CD4-positive, alpha-beta T cell treated with Interleukin-1 beta for 1 hour (primary cell): ENCODE measurements at places on chromosomes 6 and 20.

- no peak for DNase-seq
Observed at GRCh38 chr20:34037767-34038166, 44.1 kb downstream of the RALY start.

- no peak for DNase-seq
Observed at GRCh38 chr6:115514656-115515055, 546.0 kb downstream of the FRK start.

GRCh38 chr20:12028771-12029170, 111.1 kb downstream of the BTBD3 start:
- no peak for DNase-seq

DNA sequence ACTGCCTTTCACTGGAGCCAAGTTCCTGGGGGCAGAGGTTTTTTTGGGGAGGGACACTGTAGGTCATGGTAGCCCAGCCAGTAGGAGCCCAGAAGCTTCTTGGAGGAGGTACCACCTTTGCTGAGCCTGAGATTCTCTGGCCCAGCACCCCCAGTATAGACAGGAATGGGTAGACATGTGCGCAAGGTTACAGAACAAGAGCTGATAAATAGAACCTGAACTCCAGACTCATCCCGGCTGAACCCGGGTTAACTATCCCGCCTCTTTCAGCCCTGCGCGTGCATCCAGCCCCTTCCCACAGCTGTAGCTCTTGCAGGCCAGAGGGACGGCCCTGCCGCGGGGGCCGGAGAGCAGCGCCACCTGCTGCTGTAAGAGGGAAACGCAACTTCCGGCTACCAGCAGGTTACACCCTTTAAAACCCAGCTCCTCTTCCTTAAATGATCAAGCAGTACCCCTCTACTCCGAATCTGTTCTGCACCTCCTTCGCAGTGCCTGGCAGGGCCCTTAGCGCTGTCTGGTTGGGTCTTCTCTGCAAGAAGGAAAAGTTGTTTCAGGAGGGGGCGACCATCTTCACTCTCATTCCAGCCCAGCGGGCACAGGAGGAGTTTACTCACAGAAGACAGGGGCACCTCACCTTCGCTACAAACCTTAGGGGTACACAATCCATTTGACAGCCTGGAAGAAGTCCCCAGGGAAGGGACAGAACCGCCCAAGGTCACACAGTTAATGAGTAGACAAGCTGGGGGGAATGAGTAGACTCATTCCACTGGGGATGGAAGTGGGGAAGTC, 7.5 kb downstream of the SRXN1 start:
- DNase-seq = peak; percentile 64

DNA sequence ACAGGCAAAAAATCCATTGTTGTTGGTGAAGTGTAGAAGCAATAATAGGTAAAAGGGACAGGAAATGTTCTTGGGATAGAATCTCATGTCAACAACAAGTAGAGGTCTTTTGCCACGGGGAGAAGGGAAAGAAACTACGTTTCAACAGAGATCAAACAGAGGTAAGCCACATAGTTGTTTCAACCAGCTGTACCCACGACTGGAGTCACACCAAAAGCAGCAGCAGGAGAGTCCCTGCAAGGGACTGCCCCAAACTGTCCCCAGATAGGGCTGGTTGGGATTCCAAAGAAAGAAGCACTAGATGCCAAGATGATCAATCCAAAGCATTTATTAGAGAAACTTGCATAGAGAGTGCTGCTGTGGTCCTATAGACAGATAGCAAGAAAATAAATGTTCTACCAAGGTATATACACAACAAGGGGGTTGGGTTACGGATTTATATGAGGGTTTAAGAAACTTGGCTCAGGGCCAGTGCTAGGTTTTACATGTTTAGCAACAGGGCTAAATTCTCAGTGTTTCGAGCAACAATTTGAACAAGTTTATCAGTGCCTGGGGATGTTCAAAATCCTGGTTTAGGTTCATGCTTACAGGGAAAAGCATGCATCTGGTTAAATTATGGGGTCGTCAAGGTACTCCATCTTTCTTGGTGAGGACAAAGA, 466.5 kb downstream of the MMUT start:
- DNase-seq = no peak

- DNase-seq = no peak
Observed at GRCh38 chr6:36975231-36976006, 10.6 kb downstream of the MTCH1 start.

- DNase-seq = no peak
Observed at GRCh38 chr6:52065621-52066020, 21.8 kb downstream of the PKHD1 start.

DNA sequence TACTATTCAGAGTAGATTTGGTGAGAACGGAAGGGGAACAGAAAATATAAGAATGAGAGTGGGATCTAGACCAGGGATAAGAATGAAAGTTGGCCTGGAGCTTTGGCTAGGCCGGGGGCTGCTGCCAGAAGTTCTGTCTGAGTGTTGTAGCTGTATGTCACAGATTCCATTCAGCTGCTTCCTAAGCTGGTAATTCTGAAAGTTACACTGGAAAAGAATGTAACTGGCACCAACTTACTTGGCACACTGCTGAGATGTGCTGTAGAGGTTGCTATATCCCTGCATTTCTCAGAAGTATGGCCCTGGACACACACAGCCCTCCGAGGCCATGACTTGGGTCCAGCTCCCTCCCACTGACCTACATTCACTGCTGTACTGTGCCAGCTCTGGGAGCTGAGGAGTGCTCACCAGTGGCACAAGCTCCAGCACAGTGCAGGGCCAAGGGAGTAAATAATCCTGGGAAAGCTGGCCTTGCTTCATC, 25.8 kb upstream of the TMEM217 start:
- DNase-seq = no peak

DNA sequence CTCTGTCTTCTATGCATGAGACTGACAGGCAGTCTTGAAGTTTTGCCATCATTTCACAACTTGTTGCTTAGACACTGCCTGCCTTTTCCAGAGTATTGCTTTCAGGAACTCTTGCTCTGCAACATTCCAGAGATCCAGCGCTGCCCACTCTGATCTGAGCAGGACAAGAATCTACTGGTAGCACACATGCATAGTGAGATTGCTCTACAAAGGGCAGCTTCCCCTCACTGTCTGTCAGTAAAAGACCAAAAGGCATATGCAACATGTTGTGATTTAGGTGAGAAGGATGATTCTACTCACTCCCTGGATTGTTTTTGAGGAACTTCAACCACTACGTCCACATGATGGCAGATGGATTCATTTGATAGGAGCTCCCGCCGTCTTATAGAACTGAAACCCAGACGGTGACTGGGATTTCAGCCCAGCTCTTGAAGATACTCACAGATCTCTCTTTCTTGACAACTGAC, 259.1 kb downstream of the ARID1B start:
- no peak for DNase-seq

DNA sequence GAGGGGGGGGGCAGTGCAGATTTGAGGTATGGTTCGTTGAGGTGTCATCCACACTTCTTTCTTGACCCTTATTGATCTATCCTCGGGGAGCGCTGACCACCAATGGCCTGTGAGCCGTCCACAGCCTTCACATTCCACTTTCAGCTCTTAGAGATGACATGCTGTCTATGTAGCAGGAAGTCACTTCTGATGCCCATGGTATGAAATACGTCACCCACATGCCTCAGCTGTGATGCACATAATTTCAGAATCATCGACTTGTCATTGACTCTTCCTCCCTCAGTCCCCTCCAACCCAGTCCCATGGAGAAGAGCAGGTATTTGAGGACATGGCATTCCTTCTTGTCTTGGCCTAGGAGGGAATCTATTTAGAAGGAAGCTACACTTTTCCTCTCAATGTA, 4.7 kb upstream of the ADGRF5 start:
- DNase-seq = no peak

GRCh38 chr6:1838604-1839213, 229.0 kb downstream of the FOXC1 start:
- DNase-seq = no peak

- DNase-seq = peak; percentile 95
Observed at GRCh38 chr6:26103770-26104456, 16.7 kb downstream of the HFE start.

- no peak for DNase-seq
Observed at GRCh38 chr6:158174514-158174913, 6.4 kb downstream of the GTF2H5 start.

DNA sequence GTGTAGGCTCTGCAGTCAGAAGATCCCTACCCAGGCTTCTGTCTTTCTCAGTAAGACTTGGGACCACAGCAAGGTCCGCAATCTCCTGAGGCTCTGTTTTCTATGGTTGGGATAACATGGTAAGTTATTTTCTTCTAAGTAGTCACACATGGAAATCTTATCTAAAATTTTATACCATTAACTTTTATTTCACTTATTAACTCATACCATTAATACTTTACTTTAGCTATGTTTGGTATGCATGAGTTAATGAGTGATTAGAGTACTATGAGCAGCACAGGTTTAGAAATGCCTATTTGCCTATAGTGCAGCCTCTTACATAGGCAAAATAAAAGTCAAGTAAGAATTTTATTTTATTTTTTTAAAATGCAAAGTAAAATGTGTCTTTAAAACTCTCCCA, 27.2 kb downstream of the GINM1 start:
- no peak for DNase-seq

GRCh38 chr20:44018259-44018941, 103.7 kb downstream of the TOX2 start:
- DNase-seq = no peak

DNA sequence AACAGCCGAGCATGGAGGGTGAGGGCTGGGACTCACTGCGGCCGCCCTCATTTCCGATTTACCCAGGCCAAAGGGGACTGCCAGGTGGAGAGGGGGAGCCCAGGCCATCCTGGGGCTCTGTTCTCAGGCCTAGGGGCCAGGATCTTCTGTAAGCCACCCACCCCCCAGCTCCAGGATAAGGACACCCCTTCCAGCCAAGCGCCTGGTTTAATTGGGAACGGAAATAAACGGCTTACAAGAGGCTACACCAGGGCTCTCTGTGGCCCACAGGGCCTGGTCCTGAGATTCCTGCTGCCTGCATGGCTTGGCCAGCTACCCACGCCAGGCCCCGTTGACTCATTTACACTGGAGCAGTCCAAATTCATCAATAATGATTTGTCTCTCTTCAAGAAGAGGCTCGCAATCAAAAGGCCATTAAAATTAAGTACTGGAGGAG, 68.1 kb upstream of the TOP1 start:
- no peak for DNase-seq

DNA sequence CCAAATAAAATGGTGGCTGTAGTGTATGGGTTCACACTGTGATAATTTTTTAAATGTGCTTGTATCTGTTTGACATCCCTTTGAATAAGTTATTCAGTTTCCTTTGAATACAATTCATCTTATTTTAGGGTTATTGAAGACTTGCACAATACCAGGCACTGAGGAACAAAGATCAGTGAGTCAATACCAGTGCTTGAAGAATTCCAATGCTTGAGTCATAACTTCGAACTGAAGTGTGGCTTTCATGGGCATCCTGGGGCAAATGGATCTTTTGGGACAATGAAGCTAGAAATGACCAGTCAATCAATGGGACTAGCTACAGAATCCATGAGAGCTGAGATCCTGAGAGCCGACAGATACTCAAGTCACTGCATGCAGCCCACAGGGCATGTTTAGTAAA, 349.9 kb upstream of the FLRT3 start:
- no peak for DNase-seq

- DNase-seq = no peak
Observed at GRCh38 chr6:7769702-7770101, 43.8 kb downstream of the BMP6 start.

DNA sequence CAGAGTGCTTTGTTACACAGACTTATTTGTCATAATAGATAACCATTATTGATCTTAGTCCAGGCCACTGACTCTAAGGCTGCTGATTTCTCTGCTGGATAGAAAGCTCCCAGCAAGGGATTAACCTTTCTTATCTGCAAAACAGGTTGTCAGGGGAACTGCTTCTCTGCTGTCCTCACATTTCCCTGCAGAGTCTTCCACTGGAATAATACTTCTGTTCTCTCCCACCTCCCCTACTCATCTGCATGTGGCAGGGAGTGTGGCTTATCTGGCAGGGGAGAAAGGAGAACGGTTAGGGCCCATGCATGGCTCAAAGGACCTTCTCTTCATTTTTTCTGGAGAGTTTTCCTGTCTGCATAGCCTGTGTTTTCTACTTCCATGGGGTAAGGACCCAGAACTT, 86.2 kb downstream of the LAMP5 start:
- DNase-seq = no peak

DNA sequence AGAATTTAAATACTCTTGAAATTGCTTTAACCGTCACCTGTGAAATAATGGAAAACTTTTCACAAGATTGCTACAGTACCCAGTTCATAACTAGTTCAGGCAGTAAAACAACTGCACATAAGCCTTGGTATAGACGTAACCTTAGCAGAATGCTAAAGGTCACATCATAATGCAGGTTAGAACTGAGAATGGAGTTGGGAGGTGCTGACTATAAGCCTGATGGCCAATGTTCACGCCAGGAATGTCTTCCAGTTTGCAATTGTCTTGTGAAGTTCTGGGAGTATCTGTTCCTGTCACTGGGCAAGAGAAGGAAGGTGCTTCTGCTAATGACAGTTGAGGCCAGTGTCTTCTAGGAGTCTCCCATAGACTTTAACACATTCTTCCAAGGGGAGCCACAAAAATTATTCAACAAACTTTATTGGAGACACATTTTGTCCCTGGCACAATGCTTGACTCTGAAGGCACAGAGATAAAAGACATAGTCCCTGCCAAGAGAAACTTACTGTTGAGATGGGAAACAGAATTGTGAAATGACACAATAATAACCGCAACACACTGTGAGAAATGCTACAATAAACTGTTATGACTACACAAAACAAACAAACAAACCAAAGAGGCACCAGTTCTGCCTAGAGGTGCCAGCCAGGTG, 24.6 kb upstream of the CEP162 start:
- no peak for DNase-seq

GRCh38 chr6:70954176-70954575, 2.7 kb downstream of the B3GAT2 start:
- DNase-seq = no peak

GRCh38 chr6:38142178-38142902, 322.8 kb downstream of the ZFAND3 start:
- DNase-seq = no peak

DNA sequence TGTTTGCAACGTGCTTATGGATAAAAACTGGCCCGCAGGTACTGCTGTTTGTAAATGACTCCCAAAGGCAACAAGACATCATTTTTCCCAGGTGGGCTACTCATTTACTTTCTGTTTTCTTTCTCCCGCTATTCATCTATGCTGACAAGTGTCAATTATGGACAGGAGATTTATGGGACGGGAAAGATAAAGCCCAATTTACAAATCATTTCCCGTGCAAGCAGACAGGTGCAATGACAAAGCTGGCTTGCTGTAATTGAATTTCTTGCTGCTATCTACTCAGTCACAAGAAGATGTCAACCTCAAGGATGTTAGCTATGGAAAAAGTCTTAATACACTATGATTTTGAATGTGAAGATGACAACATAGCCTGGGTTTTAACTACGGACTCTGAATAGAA, 125.5 kb downstream of the EPHA7 start:
- no peak for DNase-seq
